ENCODE measurements at places on chromosomes 6 and 20. TPM values are rescaled to one million over a fixed set of nuclear protein-coding genes. Genes with fewer than 3 reads are reported as not detected.

The CDH4 gene
- 0.79 TPM for total RNA-seq

The KCNK5 gene
- total RNA-seq, result 1.9 TPM

The MANEA gene
- 6.5 TPM for total RNA-seq

The ARMH2 gene
- total RNA-seq, result not detected

The TMEM200A gene
- total RNA-seq, result 0.45 TPM

The CALHM5 gene
- total RNA-seq, result 2.8 TPM

The TNFRSF21 gene
- total RNA-seq, result 9.1 TPM

The SLC39A7 gene
- total RNA-seq, result 71.5 TPM

The SPATA25 gene
- total RNA-seq, result 2.5 TPM

The TUBB1 gene
- not detected for total RNA-seq
